SHP77 treated with DMSO at 0.1 percent for 48 hours (cell line): ENCODE measurements at places on chromosomes 6 and 20.
A peak's percentile ranks its signal among the peaks of the same experiment; 100 is the strongest.

DNA sequence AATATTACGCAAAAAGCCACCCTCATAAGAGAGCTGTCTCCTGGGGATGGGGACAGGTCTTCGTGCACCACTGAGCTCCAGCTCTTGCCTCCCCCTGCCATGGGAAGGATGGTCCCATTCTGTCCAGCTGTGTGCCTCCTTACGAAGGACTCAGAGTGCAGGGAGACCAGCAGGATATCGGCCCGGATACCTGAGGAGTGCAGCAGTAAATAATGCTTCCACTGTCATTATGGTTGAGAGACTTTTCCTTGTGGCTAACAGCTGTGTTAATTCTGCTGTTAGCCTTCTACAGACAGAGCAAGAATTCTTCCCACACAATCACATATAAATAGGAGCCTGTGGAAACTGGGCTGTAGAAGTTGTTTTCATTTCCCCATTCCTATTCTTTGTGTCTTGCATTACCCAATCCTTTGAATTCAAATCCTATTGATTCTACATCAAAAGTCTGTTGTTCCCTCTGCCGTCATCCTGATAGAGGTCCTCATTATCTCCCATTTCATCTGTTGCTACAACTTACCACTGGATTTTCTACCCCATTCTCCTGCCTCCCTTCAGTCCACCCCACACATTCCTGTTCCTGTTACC is 364.6 kb upstream of the SOX4 start:
- no peak for DNase-seq

DNA sequence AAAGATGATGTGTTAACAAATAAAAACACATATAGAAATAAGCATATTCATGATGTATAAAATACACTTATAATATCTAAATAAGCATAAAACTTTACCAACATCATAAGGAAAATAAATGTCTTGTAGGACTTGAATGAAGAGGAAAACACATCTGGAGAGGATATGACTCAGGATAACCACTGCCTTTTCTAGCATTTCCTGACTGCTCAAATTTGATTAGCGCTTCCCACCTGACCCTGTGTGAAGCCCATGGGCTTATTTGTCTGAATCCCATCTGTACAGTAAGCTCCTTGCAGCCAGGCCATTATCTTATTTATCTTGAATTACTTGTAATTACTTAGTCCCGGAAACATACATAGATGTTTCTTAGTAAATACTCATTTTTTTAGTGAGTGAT is 608.6 kb downstream of the COL12A1 start:
- DNase-seq: no peak

GRCh38 chr6:71510057-71510713 is 221.6 kb downstream of the OGFRL1 start:
- no peak for DNase-seq

- DNase-seq: peak; percentile 16
Observed at GRCh38 chr6:109165392-109165974, 70.2 kb downstream of the CEP57L1 start.

DNA sequence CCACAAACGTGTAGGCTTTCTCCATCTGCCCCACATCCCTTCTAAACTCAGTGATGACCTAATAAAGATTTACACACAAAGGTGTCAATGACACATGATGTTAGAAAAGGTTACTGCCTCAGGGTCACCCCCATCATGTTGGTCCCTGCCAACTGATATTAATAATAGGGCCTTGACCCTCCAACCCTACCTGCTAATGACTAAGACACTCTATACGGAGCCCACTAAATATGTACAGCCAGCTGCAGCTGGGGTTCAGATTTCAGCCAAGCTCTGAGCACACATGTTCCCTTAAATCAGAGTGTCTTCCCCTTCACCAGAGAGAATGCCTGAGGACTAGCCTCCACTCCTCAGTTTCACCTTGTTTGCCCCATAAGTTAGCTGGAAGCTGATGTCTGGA is 67.4 kb upstream of the SNRPB2 start:
- DNase-seq: no peak

- no peak for DNase-seq
Observed at GRCh38 chr6:136859430-136859829, 37.0 kb downstream of the PEX7 start.

DNA sequence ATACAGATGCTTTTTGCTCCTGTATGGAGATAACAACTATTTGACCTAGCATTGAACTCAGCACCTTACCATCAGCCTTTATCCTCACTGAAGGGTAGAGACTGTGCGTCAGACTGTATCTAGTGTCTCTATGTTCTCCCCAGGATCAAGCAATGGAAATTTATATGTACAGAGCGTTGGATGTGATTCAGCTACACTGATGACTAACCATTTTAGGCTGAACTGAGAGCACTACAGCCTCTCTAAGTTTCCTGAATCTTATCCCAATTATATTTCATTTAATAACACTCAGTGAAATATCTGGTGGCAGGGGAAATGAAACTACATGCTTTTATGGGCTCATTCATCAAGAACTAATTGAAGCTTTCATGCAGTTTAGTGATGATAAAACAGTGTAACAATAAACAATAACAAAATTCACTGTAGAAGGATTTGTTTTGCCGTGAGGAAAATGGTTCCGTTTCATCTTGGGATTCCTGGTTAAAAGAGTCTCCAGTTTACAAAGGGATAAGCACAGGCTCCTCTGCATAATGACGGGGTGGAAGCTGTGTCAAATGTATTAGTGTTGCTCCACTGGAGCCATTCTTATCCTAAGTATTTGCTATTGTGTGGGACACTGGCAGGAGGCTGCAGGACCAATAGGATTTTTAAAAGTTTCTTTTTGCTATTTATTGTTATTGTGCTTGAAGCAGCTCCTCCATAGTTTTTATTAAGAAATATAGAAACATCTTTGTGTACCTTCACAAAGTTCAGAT is 567.6 kb upstream of the MMS22L start:
- DNase-seq: no peak

GRCh38 chr6:35484921-35485392 is 11.9 kb downstream of the TEAD3 start:
- no peak for DNase-seq

GRCh38 chr20:8221887-8222419 is 89.9 kb downstream of the PLCB1 start:
- DNase-seq: no peak

GRCh38 chr20:8862092-8862491 is 206.8 kb upstream of the PLCB4 start:
- no peak for DNase-seq

- DNase-seq: no peak
Observed at GRCh38 chr6:140817176-140817575, 1315.5 kb upstream of the GJE1 start.

- DNase-seq: no peak
Observed at GRCh38 chr20:3557237-3557785, 86.5 kb downstream of the ATRN start.

DNA sequence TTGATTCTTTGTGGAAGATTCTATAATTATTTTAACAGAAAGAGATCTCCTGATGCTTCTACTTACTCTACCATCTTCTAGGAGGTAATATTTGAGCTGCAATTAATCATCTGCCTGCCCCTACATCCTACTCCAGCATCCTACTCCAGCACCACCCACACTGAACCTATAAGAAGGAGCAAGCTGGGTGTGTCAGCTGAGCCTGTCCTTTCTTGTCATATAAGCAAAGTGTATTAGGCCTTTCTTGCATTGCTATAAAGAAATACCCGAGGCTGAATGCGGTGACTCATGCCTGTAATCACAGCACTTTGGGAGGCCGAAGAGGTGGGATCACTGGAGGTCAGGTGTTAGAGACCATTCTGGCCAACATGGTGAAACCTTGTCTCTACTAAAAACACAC is 84.2 kb upstream of the ARG1 start:
- no peak for DNase-seq

- DNase-seq: no peak
Observed at GRCh38 chr6:139470997-139471396, 96.5 kb upstream of the CITED2 start.
